CD14-positive monocyte (primary cell): ENCODE measurements at places on chromosomes 13 and 19.

GRCh38 chr19:28305513-28305912, 907.4 kb downstream of the UQCRFS1 start:
- no peaks in the 10 kb centered on the region for H3K4me1 ChIP-seq
- no peak overlapping the region for H3K4me3 ChIP-seq
- no peaks in the 10 kb centered on the region for H3K36me3 ChIP-seq
- H3K27me3 ChIP-seq = no peaks in the 10 kb centered on the region
- DNase-seq = no peak

DNA sequence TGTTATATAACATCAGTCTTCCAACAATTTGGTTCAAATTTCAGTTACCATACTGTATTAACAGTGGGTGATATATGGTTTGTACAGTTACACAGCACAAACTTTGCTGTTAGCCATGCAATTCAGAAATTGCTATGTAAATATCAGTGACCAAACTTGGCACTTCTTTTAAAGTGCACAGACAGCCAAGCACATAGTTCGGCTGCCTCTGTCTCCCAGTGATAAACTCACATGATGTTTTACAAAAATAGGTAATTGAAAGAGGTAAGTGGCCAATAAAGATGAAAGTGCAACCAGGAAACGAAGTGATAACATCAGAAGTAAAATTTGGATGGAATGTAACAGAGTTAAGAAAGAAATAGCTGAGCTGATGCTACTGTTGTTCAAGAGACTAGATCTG, 143.9 kb downstream of the PCDH9 start:
- H3K27ac ChIP-seq = no peak overlapping the region
- H3K36me3 ChIP-seq = no peaks in the 10 kb centered on the region
- H3K4me1 ChIP-seq = no peaks in the 10 kb centered on the region
- H3K4me3 ChIP-seq = no peak overlapping the region

- H3K27me3 ChIP-seq = no peaks in the 10 kb centered on the region
- no peak overlapping the region for H3K4me3 ChIP-seq
- H3K4me1 ChIP-seq = no peaks in the 10 kb centered on the region
- no peak overlapping the region for H3K27ac ChIP-seq
Measured at GRCh38 chr13:97934590-97934989, 18.9 kb upstream of the IPO5 start.

DNA sequence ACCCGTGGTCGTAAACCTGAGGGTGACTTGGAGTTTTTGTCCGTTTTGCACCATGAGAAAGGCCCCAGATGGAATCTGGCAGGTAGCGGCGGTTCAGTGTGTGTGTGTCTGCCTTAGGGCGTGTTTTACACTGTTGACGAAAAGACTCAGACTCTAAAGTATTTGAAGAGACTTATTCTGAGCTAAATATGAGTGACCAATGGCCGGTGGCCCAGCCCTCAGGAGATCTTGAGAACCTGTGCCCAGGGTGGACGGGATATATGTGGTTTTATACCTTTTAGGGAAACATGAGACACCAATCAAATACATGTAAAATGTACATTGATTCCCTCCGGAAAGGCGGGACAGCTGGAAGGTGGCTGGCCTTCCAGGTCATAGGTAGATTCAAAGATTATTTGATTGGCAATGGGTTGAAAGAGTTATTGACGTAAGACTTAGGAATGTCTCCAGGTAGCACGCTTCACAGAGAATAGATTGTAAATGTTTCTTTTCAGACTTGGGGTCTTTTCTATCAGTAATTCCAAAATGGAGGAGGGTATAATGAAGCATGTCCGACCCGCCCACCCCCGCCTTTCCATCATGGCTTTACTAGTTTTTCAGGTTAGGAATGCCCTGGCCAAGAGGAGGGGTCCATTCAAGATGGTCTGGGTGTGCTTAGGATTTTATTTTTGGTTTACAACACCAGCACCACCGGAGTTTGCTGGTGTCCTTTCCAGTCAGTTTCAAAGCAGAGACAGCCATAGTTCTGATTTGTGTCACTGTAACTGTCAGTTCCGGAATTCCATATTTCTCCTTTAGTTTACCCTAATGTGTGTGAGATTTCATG, 1.0 kb upstream of the ZNF529 start:
- H3K36me3 ChIP-seq = peaks cover 50% of the 10 kb centered on the region
- H3K27ac ChIP-seq = peak overlapping the region; percentile 92
- peak overlapping the region; percentile 92 for H3K4me3 ChIP-seq
- no peak for DNase-seq

GRCh38 chr13:37618554-37618953, 20.0 kb upstream of the POSTN start:
- H3K27ac ChIP-seq = no peak overlapping the region
- no peak for DNase-seq
- H3K4me3 ChIP-seq = no peak overlapping the region
- H3K4me1 ChIP-seq = no peaks in the 10 kb centered on the region
- no peaks in the 10 kb centered on the region for H3K27me3 ChIP-seq
